ENCODE measurements at places on chromosomes 13 and 19.

DNA sequence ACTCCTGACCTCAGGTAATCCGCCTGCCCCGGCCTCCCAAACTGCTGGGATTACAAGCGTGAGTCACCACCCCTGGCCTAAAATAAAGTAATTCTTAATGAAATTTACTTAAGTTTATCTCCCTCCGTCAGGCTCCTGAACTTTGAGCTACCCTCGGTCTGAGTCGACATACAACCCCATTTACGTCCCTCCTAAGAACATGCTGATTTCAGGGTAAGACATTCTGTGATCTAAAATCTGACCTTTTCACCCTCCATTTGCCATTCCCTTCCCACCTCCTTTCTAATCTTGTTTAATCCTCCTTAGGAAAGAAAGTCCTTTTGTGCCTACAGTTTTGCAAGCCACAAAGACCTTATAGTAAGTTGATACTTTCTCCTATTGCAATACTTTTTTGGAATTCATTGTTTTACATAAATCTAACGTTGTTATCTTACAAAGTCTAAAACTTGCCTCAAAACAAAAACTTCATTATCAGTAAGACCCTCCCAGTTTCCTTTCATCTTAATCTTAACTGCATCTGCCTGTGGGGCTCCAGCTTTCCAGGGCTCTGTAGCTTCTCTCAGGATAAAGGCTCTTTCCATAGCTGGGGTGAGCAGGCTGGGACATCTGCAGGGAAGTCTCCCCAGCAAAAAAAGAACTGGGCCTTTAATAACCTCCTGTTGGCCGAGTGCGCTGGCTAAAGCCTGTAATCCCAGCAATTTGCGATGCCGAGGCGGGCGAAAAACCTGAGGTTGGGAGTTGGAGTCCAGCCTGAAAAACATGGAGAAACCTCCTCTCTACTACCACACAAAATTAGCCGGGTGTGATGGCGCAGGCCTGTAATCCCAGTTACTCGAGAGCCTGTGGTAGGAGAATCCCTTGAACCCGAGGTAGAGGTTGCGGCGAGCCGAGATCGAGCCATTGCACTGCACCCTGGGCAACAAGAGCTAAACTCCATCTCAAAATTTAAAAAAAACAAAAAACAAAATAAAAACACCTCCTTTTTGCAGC, 143.1 kb downstream of the ZNF737 start:
- no peak for DNase-seq

DNA sequence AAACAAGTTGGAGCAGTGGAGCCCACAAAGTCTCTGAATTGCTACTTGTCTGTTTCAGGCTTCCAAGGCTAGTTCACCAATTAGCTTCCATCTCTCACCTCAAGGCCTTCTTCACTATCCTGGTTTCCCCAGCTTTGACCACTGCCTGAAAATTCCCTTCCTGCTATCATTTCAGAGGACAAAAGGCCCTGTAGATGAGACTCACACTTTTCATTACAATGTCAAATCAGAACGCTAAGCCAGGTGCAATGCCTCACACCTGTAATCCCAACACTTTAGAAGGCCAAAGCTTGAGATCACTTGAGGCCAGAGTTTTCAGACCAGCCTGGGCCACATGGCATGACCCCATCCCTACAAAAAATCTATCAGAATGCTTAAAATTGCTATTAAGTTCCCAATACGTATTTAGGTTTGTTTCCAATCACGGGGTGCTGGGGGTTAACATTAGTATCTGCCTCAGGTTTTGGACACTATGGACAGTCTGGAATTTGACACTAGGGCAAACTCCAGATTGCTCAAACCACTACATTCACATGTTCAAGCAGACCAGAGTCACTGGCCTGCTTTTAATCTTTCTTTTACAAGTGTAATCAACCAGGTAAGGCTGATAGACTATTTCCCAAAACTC, 5.5 kb downstream of the TPT1 start:
- no peak for DNase-seq

GRCh38 chr13:39414339-39414738, 188.7 kb downstream of the LHFPL6 start:
- DNase-seq: no peak

- no peak for DNase-seq
These were observed 6.3 kb upstream of the CDK8 start for GRCh38 chr13:26247608-26248007.

DNA sequence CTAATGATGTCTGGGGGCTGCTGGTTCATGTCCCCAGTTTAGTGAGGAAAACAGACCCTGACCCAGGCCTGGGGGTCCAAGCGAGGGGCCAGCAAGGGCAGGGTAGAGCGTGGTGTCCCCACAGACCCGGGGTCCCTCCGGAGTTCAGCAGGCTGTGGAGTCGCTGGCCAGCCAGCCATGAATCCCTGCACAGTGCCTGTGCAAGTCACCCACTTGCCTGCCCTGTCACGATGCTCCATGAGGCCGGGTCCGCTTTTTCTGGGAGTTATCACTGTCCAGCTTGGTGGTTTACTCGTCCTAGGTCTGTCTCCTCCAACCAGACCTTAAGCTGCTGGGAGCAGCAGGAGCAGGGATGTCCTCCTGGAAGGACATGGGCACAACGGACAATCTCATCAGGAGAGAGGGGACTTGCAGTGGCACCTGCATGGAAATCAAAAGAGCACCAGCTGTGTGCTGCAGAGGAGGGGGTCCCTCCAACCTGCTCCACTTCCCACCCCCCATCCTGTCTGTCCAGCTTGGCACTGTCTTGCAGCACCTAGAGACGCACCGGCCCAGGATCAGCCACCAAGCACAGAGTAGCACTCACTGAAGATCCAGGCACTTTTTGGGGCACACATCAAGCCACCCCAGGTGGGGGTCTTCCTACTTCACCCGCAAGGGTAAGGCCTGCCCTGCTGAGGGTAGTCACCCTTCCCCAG, 121.8 kb downstream of the URI1 start:
- DNase-seq: no peak

DNA sequence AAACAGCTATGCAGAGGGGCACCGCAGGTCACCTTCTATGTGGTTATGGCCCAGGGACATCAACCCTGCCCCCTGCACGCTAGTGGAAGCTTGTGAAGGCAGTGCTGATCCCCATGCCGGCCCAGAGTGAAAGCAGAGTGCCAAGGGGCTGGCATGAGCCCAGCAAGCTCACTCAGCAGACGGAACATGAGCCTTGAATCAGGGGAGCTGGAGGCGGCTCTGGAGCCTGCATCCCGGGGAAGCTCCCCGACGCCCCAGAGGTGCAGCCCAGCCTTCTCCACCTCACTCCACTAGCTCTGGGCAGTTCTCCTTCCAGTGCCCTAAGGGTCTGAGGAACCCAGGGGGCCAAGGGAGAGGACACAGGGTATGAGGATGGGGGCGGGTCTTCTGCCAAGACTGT, 19.0 kb upstream of the ISYNA1 start:
- DNase-seq: no peak

DNA sequence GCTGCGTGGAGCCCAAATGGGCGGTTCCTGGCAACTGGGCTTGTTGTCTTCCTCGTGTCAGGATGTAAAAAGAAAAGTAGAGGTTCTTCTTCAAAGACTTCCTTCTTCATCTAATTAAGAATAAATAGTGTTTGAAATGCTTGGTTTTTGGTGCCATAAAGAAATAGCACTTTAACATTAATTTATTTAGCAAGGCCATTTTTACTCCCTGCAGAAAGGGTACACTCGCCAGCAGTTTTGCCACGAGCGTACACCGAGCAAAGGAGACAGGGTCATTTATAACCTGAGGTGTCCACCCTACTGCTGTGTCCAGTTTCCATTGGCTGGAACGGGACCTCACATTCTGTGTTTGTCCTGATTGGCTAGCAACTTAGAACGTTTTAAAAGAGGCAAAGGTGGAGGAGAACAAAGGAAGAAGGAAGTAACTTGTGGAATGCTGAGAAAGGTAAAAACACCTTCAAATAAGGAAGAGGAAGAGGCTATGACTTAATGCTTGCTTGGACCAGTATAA, 21.8 kb upstream of the OR10H1 start:
- no peak for DNase-seq

GRCh38 chr13:42378383-42378780, 106.4 kb downstream of the AKAP11 start:
- no peak for DNase-seq

DNA sequence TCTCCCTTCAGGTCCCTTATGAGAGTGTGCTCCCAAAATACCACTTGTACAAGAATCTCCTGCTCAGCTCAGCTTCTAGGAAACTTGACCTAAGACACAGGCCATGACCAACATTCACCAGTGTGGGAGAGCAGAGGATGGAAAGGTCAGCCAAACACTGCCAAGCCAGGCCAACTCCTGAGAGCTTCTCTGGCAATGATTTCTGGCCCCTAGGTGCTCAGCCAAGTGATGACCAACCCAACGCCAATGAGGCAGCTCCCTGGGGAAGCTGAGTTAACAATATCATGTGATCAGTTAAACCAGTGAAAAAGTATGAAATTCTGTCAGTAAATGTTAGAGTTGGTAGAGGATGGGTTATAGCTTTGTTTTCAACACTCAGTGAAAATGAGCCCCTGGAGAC, 49.1 kb upstream of the FLT1 start:
- no peak for DNase-seq

- DNase-seq: no peak
These were observed 190.9 kb upstream of the KLF12 start for GRCh38 chr13:74325106-74325505.

DNA sequence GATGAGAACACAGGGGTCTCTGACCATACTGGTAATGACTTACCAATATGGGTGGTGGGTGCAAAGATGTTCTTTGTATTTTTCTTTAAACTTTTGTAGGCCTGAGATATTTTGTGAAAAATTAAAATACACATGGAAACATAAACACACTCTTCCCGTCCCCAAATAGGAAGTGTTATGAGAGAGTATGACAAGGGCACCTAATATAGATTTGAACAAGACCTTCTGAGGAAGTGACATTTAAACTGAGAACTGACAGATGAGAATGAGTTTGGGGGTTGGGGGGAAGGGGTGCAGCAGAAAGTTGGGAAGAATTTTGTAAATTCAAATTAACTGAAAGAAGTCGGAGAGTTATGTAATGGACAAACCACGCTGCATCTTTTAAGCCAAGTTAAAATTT, 224.2 kb downstream of the RGCC start:
- no peak for DNase-seq

GRCh38 chr19:39817888-39818561, 15.9 kb downstream of the DYRK1B start:
- no peak for DNase-seq

- peak; percentile 84 for DNase-seq
These were observed 8.6 kb upstream of the NUP62 start for GRCh38 chr19:49937750-49938381.

DNA sequence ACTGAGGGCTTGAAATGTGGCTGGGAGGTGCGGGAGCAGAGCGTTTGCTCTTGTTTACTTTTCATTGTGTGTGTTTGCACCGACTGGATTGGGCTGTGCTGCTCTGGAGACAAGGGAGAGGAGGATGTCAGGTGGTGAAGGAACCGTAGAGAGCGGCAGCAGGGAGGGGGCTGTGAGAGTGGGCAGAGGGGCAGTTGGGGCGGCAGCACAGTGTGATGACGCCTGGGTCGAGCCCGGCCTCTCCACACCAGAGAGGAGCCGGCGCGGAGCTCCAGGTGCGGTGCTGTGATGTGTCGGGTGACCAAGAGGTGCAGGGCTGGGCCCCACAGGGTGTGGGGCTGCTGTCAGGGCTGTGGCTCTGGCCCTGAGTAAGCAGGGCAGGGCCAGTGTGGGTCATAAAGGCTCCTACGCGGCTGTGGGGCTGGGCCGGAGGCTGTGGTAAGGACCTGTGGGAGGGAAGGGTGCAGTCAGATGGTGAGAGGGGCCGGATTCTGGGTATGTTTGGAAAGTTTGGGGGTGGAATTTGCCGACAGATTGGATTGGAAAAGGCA, 10.5 kb downstream of the NAXD start:
- no peak for DNase-seq

DNA sequence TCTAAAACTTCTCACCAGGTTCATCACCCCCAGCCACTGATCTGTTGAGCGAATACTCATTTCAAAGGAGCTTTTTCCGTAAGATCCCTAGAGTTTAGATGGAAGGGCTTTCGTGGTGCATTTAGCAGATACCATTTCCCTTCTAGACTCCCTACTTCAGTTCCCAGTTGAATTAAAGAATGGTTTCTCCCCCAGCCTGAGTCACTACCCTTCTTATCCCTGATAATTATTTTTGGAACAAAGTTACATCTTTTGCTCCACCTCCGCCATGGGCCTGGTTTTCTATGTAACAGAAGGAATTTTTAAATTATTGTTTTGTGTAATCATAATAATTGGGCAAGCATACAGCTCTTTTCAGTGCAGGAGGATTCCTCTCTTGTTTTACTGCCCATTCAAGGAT, 22.0 kb downstream of the USPL1 start:
- DNase-seq: no peak

DNA sequence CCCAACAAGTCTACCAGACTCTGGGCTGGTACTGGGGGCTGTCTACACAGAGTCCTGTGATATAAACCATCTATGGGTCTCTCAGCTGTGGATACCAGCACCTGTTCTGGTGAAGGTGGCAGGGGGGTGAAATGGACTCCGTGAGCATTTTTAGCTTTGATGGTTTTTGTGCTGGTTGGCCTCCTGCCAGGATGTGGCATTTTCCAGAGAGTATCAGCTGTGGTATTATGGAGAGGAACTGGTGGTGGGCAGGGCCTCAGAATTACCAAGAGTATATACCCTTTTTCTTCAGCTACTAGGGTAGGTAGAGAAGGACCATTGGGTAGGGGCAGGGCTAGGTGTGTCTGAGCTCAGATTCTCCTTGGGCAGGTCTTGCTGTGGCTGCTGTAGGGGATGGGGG, 1920.9 kb upstream of the PCDH20 start:
- no peak for DNase-seq

DNA sequence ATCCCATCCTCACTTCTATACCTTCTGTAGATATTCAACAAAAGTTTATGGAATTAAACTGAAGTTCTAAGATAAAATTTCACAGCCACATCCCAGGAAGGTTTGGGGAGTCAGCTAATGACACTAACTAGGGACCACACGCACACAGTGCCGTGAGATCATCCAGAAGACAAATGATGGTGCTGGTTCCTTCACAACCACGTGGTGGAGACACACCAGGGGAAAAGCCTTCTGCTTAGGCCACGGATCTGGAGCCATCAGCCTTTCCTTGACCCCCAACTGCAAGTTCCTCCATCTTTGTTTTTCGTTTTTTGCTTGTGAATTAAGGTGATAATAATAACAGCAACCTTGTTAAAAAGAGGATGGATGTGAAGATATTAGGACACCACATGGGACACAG, 241.6 kb upstream of the MAB21L1 start:
- DNase-seq: no peak

DNA sequence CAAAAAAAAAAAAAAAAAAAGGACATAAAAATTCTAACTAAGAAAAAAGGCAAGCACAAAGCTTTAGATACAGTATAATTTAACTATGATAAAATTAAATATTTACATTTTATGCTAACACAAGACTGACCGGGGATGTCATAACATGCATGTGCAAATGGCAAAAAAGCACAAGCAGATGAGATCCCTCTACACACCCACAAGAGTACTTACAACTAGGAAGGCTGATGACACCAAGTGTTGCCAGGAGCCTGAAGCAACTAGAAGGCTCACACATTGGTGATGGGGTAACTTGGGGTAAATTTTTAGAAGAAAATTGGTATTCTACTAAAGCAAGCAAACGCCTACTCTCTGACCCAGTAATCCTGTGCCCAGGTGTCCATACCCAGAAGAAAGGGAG, 6.7 kb downstream of the PCID2 start:
- DNase-seq: no peak
